PC-3 (cell line): ENCODE measurements at places on chromosomes 12 and 14. TPM values are rescaled to one million over a fixed set of nuclear protein-coding genes. Genes with fewer than 3 reads are reported as not detected.

The TIMELESS gene
- 26.5 and 29.5 TPM in 2 replicates for total RNA-seq

The RBM23 gene
- total RNA-seq: 78.9 and 94.9 TPM in 2 replicates

The IL26 gene
- not detected in 2 replicates for total RNA-seq

The PPP1R36 gene
- 0.26 TPM in 1 of 2 replicates, not detected in the other for total RNA-seq

The STAC3 gene
- 1.4 and 1.8 TPM in 2 replicates for total RNA-seq

The RASSF9 gene
- 0.17 TPM in 1 of 2 replicates, not detected in the other for total RNA-seq

The RERGL gene
- total RNA-seq: not detected in 2 replicates

The DPY19L2 gene
- 0.33 and 0.98 TPM in 2 replicates for total RNA-seq

The SLC38A4 gene
- total RNA-seq: not detected in 2 replicates

The GPR162 gene
- not detected in 2 replicates for total RNA-seq

DNA sequence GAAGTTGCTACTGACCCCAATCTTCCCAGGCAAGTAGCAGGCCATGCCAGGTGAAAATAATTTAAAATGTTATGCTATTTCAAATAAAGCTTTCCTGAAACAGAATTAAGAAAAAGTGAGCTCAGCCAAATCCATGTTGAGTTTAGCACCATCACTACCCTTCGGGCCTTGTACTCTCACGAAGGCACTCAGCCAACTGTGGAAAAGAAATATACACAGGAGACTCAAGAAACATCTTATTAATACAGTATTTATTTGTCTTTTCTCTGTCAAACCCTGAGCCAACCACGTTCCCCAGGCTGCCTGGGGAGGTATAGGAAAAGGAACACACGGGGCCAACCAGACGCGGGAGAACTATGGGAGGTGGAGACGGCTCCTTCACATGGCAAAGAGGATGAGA lies 10.9 kb downstream of the ATP5MC2 start:
- DNase-seq: no peak

GRCh38 chr12:29309320-29309902 lies 71.6 kb downstream of the ERGIC2 start:
- peak; percentile 73 for DNase-seq

DNA sequence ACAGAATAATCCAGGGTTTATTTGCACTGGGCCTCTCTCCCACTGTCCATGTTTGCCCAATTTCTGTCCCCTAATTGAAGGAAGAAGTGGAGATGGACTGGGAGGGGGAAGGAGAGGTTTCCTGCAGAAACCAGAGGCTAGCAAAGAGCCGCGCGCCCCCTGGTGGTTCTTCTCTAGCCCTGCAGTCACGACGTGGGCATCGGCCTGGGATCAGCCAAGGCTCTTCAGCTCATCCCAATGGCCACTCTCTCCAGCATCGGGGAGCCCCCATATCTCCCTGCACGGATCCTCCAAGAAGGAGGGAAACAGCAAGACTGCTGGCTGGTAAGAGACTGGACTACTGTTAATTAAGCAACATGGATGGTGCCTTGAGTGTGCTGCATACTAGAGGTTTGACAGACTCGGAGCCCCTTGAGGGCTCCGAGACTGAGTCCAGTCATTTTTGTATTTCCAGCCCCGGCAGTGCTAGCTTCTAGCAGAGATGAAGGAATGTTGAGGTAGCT lies 18.7 kb downstream of the ZBTB39 start:
- DNase-seq: peak; percentile 85

GRCh38 chr14:102264775-102265174 lies 40.2 kb downstream of the MOK start:
- DNase-seq: no peak

GRCh38 chr14:54890788-54891187 lies 11.8 kb downstream of the GCH1 start:
- no peak for DNase-seq

GRCh38 chr14:59398841-59399240 lies 66.3 kb downstream of the GPR135 start:
- DNase-seq: no peak

GRCh38 chr14:91829511-91829910 lies 37.8 kb downstream of the TC2N start:
- peak; percentile 66 for DNase-seq

DNA sequence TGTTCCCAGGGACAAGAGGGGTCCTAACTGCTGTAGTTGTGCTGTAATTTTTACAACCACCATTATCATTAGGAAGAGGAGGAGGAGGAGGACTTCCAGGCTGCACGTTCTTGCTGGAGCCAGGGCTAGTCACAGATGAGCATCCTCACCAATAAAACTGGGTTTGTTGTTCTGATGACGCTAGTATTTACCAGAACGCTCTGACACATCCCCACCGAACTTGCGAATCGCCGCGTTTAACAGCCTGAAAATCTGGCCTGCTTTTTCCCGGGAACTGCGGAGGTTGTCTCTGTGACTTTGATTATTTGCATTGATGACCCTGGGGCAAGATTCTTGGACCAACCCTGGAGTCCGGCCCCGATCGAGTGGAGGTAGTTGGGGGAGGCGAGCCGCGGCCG lies 10.2 kb downstream of the TBX5 start:
- DNase-seq: no peak

GRCh38 chr14:93688820-93689219 lies 99.5 kb downstream of the PRIMA1 start:
- no peak for DNase-seq

DNA sequence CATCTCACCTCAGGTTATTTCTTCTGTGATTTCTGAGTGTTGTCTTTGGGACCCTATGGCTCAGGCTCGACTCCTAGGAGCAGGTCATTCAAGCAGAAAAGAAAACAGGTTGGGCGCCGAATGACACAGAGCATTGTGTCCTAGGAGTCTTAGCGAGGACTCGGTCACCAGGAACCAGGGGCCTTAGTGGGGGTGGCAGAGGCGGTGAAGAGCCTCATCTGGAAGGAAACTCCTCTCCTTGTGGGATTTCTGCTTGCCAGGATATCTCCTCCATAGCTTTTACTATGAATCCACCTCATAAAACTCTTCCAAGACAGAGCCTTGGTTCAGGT lies 630 bp downstream of the PLEKHH1 start:
- DNase-seq: peak; percentile 32

GRCh38 chr12:105026411-105026810 lies 40.3 kb downstream of the NOPCHAP1 start:
- no peak for DNase-seq

DNA sequence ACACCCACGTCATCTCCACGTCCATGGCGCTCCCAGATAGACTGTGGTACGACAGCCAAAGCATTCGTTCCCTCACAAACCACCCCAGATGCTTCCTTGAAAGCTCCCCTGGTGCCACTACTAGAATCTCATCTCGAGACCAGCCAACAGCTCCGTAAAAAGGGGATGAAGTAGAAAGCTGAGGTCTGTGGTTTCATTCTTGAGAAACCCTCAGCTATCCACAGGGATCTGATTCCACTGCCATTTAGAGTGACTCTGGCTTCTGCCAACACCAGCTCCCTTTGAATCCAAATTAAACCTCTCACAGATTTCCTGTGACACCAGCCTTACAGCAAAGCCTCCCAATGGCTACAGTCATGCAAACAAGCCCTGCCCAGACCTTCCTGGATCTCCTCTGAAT lies 18.5 kb upstream of the FOXN3 start:
- no peak for DNase-seq

DNA sequence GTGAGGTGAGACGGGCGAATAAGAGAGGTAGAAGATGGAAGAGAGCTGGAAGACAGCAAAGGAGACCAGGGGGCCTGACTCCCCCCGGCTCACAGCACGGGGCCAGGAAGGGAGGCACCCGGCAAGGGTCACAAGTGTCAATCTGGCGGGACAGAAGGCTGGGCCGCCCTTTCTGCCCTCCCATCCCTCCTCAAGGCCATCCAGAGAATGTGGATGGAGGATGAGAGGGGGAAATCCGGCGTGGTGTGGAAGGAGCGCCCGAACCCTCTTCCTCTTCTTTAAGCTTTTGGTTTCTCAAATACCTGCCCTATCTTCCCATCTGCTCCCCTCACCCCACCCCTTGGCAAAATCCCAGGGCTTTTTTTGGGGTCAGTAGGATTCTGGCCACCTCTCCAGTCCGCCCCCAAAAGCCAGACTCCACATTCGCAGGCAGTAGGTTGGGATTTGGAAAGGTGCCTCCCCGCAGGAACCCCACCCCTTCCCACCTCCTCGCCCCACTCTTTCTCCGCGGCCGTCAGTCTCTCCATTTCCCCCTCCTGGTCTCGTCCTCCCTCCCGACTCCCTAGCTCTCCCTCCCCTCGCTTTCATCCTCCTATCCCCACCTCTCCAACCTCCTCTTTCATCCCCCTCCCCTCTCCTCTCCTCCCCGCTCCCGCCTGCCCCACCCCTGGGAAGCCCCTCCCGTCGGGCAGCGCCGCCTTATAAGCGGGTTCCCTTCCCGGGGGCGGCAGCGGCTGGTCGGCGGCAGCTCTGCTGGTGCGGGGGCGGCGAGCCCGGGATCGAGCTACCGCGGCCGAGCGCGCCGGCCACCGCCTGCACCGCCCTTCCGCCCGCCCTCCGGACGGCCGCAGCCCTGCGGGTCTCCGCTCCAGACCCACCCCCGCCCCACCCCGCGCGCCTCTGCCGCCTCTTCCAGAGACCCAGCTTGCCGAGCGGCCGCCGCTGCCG lies at the start of gene PTMS:
PTMS (plus strand) TSS at position 730 of the 948 bp plus-strand sequence. CDS start 343 bp downstream, outside the sequence.
- peak; percentile 78 for DNase-seq

DNA sequence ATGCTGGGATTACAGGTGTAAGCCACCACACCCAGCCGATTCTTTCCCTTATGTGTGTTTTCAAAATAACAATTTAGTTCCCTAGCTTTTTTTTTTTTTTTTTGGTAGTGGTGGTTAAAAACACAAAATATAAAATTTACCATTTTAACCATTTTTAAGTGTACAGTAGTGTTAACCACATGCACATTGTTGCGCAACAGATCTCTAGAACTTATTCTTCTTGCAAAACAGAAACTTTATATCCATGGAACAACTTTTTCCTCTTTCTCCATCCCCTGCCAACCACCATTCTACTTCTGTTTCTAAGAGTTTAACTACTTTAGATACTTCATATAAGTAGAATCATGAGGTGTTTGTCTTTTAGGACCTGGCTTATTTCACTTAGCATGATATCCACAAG lies 1.1 kb upstream of the NDUFA12 start:
- no peak for DNase-seq

DNA sequence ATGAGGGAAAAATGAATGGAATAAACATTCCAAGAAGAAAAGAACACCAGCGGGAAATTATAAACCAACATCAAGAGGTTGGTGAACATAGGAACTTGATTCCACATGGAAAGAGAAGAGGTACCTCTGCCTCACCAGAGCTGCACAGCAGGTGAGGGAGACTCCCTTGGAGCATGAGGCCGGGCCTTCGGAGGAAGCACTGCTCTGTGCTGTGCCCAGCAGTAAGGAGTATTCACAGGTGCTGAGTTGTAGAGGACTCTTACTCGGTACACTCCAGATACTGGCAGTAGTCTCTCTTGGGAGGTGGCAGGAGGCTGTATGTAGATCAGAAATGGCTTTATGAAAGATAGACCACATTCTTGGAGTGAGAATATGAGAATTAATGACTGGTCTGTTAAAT lies 76.0 kb downstream of the NPAS3 start:
- no peak for DNase-seq

DNA sequence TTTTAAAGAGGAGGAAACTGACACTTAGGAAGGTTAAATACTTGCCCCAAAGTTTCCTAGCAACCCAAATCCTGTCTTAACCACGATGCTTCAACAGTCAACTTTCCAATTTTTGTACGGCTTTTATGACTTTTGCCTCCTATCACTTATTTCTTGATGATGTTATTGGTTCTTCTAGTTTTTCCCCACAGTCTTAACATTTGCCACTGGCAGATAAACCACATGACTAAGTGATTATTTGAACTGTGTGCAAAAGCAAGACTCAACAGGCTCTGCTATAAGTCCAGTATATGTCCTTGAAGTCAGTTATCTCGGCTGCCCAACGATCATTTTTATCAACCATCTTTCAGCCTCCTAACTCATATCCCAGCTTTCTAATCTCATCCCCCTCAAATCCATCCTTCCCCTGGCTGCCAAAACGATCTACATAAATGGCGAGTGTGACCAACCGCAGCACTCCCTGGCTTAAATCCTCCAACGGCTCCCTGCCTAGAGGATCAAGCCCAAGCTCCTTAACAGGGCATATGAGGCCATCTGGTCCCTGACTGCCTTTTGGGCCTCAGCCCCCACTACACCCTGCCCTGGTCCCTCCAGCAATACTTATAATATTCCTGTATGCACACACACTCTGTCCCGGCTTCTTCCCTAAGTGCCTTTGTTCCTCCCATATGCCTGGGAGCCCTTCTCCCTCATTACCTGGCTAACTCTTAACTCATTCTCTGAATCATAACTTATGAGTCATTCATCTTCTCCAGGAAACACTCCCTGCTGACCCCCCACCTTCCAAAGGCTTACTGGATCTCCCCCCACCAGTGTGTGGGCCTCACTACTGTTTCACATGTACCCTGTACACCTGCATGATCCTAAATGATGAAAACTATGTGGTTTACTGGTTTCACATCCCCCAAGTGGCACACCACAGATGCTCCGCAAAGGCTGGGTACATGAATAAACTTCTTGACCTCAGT lies 8.8 kb downstream of the VPS37B start:
- peak; percentile 97 for DNase-seq

DNA sequence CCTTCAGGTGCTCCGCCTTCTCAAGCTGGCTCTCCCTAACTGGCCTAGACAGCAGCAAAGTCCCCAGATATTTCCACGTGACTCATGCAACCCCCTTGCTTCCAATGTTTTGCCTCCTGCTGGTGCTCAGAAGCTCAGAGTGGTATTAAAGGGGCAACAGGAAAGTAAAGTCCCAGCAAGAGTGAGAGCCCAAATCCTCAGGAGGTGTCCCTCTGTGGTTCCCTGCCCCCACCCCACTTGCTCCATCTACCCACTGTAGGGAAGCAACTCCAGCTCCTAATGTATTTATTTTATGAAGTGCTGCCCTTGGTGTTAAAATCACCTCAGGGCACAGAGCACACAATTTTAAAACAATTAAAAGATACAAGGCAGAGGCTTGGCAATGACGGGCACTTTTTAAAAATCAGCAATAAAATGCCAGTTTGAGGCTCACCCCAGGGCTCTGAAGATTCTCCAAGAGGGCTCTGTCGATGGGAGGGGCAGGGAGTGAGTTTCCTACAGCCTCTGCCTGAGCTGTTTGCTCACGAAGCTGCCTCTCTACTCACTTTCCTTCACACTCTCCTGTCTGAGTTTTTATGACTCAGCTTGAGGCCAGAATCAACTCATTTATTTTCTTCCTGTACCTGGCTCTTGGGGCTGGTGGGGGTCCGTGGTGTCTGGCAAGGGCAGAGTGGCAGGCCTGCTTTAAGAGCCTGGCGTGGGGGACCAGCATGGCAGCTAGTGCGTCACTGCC lies 81.9 kb upstream of the MAX start:
- peak; percentile 68 for DNase-seq

DNA sequence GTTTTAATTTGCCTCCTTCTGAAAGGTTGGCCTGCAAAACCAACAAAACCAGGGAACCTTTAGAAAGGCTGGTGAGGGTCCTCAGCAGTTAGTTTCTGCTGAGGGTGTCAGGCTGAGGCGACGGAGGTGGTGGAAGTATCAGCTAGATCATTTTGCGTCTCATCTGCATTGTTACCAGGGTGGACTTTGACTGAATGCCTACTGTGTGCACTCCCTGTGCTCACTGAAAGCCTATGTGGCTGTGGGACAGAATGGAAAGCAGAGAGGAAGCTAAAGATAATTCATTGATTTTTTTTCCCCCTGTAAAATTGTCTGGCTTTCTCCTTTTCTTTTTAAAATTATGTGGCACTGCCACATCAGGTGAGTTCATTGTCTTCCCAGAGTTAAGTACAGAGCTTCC lies 68.4 kb upstream of the SRSF5 start:
- DNase-seq: no peak
